CD8-positive, alpha-beta T cell (primary cell): ENCODE measurements at places on chromosomes 2 and 18.
A peak's percentile ranks its signal among the peaks of the same experiment; 100 is the strongest.

GRCh38 chr2:49480520-49480919, 326.2 kb upstream of the FSHR start:
- no peak for DNase-seq

- DNase-seq: no peak
Measured at GRCh38 chr2:112163541-112163981, 25.4 kb downstream of the FBLN7 start.

DNA sequence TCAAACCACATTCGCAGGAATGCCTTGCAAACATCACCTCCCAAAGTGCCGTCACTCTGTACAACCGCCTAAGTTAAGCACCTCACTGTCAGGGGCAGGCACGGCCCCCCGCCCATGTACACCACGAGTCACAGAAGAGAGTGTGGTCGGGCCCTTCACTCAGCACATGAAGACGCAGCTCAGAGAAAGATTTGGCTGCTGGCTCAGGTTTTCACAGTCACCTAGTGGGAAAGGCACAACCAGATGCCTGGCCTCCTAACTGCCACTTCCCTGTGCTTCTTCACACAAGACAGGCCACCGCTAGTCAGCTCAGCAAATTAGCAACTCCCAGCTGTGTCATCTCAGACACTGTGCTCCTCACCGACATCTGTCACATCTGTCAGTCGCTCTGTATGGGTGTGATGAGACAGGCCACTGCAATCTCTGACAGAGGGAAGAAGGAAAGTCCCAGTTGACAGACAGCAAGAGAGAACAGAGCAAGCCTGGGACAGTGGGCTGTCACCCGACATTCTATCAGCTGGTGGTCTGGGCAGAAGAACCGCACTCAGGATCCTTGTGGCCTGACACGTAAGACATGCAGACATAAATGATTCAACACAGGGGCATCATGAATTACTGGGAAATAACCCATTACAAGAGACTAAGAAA, 60.8 kb downstream of the CRACDL start:
- no peak for DNase-seq

GRCh38 chr2:54735636-54736035, 12.2 kb downstream of the EML6 start:
- DNase-seq: no peak

DNA sequence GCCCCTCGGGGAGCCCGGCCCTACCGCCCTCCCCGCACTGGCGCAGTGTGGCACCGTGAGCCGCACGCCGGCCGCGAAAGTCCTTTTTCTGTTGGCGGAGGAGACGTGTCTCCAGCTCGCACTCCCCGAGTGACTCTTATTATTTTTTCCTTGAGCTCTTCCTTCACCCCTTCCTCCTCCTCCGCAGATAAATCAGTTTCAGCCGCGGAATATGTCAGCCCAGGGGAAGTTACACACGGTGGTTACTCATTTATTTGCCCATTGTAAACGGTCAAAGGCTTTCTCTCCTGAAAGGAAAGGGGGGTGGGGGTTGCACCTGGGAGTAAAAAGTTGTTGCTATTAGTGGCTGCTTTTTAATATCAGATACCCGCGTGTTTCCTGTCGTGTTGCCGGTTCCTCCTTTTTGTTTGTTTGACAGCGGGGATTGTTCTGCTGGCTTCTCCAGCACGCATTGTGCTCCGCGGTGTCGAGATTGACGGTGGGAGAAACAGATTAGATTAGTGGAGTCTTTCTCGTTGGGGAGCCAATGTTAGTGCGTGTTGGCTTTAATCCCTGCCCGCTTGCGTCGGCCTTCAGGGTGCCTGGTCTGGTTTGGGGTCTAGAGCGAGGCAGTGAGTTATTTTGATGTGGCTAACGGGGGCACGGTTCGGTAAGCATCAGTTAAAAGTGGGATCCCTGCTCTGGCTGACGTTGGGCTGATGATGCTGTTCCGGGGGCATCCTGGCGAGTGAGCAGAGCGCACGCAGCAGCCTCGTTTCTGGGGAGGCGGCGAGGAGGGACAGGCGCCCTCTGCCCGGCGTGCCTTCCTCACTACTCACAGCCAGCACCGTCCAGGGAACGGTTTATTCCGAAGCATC, 1.6 kb downstream of the CRIM1 start:
- DNase-seq: peak; percentile 54

- no peak for DNase-seq
Measured at GRCh38 chr2:23378496-23378895, 6.5 kb upstream of the KLHL29 start.

DNA sequence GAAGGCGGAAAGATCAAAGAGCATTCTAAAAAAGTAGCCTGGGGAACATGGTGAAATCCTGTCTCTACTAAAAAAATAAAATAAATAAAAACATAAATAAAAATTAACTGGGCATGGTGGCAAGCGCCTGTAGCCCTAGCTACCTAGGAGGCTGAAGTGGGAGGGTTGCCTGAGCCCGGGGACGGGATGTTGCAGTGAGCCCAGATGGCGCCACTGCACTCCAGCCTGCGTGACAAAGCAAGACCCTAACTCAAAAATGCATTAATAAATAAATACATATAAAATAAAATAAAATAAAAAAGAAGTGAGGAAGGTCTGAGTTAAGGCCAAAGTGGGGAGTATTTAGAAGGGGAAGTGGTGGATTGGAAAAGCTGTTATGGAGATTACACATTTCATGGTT, 1.3 kb upstream of the PSMD14 start:
- DNase-seq: no peak

DNA sequence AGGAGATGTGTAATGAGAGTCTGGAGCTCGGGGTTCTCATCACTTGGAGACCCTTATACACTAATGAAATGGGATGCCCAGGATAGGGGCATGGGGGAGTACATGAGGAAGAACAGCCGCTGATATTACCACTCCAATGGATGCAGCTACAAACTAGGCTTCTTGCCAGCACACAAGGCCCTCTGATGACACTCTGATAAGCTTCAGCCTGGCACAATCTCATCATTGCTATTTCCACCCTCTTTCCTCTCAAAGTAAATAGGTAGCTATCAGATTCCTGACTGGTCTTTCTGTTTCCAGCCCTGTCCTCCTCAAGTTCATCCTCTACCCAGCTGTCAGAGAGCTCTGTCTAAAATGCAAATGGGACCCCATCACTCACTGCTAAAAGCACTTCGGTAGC, 103.0 kb downstream of the GPR39 start:
- no peak for DNase-seq

- no peak for DNase-seq
Measured at GRCh38 chr2:70503896-70504295, 49.7 kb downstream of the TGFA start.

DNA sequence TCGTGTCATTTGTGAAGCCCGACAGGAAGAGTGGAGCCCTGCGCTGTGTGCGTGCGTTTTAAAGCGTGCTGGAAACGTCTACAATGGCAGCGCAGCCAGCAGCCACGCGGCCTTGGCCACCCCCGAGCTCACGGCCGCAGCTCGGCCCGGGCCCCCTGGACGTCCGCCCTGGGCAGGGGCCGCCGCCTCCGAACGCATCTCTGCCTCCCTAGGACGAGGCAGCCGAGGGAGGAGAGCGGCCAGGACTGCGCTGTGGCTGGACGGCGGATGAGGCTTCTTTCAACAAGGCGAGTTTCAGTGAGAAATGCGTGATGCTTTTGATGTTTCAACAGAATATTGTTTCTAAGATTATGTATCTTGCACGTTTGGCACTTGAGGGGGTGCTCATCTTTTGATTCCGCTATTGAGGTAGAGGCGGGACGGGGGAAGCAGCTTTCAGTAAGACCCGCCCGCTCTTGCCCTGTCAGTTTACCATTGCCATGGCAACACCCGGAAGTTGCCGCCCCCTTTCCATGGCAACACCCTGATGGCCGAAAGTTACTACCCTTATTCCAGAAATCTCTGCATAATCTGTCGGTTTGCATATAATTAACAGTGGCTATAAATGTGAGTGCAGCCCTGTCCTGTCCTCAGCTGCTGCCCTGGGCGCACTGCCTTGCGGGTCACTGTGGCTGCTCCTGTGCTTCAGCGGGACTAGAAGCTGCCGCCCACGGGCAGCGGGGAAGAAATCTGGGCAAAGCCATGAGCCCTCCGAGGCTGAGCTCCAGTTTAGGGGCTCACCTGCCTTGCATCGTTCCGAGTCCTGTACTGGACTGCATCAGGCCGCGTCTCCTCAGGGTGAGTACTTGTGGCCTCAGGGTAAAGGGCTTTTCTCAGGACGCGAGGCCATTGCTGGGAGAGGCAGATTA, 38.6 kb downstream of the ADNP2 start:
- DNase-seq: peak; percentile 85

GRCh38 chr2:109378682-109379081, 235.1 kb downstream of the SEPTIN10 start:
- no peak for DNase-seq

- no peak for DNase-seq
Measured at GRCh38 chr2:58680755-58681310, 439.7 kb upstream of the FANCL start.

GRCh38 chr2:239257511-239257937, 143.3 kb downstream of the HDAC4 start:
- no peak for DNase-seq

GRCh38 chr2:24077535-24077877, 1.4 kb upstream of the SF3B6 start:
- no peak for DNase-seq

DNA sequence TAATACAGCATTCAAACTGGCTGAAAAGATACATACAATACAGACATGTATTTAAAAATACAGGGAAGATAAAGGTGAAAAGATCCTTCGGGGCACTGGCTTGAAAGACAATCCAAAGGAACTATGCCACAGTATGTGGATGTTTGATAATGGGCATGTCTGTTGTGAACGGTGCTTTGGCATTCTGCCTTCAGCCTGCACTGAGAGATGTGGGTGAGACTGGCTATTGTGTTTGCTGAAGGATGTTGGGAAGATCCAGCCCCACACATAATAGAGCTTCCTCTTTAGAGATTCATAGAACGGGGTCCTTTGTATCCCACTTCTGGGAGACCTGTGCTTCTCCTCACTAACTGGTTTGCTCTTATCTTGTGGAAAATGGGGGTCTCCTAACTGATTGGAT, 65.1 kb upstream of the CXCR4 start:
- no peak for DNase-seq

GRCh38 chr2:169362894-169363559, 693 bp upstream of the LRP2 start:
- no peak for DNase-seq

GRCh38 chr2:120632796-120633646, 102.6 kb upstream of the GLI2 start:
- no peak for DNase-seq

- DNase-seq: no peak
Measured at GRCh38 chr18:34956663-34957062, 84.5 kb upstream of the MAPRE2 start.

- no peak for DNase-seq
Measured at GRCh38 chr2:30216157-30216556, 15.2 kb upstream of the LBH start.

- no peak for DNase-seq
Measured at GRCh38 chr18:55179835-55180234, 220.6 kb upstream of the CCDC68 start.

DNA sequence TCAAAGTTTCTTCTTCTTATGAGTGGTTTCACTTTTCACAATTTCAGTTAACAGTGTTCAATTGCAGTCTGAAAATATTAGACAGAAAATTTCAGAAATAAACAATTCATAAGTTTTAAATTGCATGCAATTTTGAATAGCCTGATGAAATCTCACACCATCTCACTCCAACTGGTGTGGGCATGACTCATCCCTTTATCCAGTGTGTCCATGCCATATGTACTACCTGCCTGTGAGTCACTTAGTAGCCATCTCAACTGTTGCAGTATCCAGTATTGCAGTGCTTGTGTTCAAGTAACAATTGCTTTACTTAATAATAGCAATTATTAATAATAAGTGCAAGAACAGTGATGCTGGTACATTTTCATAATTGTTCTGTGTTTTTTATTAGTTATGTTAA, 1202.5 kb downstream of the DSC3 start:
- no peak for DNase-seq

GRCh38 chr18:31648966-31649429, 35.4 kb downstream of the B4GALT6 start:
- no peak for DNase-seq

DNA sequence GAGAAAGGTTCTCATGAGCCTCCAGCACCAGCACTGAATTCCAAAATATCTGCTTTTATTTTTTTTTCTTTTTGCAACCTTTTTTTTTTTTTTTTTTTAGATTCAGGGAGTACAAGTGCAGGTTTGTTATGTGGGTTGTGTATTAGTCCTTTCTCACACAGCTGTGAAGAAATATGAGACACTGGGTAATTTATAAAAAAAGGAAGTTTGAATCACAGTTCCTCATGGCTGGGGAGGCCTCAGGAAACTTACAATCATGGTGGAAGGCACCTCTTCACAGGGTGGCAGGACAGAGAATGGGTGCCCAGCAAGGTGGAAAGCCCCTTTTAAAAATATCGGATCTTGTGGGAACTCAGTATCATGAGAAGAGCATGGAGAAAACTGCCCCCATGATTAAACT, 7.9 kb upstream of the TMX3 start:
- no peak for DNase-seq

- no peak for DNase-seq
Measured at GRCh38 chr2:221102896-221103688, 469.0 kb downstream of the EPHA4 start.

DNA sequence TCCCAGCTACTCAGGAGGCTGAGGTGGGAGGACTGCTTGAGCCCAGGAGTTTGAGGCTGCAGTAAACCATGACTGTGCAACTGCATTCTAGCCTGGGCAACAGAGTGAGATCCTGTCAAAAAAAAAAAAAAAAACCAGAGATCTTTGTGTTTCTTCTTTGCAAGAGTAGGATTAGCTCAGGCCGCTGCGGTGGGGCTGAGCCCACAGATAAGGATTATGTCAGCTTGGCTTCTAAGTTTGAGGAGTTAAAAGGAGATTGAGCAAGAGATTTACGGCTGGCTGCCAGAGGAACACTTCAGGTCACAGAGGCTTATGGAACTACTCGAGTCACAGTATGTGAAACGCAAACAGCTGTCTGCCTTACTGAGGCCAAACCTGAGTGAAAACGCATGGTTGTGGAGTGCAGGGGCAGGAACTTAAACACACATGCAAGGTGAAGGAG, 146.7 kb upstream of the L3MBTL4 start:
- DNase-seq: no peak

- peak; percentile 66 for DNase-seq
Measured at GRCh38 chr2:234292205-234292961, 204.5 kb downstream of the ARL4C start.

DNA sequence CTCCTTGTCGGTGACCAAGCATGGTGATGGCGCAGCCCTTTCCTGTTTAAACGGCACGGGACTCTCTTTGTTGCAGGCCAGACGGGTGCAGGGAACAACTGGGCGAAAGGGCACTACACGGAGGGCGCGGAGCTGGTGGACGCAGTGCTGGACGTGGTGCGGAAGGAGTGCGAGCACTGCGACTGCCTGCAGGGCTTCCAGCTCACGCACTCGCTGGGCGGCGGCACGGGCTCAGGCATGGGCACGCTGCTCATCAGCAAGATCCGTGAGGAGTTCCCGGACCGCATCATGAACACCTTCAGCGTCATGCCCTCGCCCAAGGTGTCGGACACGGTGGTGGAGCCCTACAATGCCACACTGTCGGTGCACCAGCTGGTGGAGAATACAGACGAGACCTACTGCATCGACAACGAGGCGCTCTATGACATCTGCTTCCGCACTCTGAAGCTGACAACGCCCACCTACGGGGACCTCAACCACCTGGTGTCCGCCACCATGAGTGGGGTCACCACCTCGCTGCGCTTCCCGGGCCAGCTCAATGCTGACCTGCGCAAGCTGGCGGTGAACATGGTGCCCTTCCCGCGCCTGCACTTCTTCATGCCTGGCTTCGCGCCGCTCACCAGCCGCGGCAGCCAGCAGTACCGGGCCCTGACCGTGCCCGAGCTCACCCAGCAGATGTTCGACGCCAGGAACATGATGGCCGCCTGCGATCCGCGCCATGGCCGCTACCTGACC, 17.1 kb downstream of the TUBB6 start:
- DNase-seq: no peak
